Stimulated activated CD4-positive, alpha-beta T cell treated with anti-CD3 and anti-CD28 coated beads, Interleukin-2, amount 100 ng/mL, for 4 hours (primary cell): ENCODE measurements at places on chromosomes 12 and 14.

GRCh38 chr14:91047174-91047753 is 13.2 kb downstream of the RPS6KA5 start:
- DNase-seq, result no peak

- no peak for DNase-seq
These were observed 3.2 kb downstream of the KRT86 start for GRCh38 chr12:52277486-52278245.

- DNase-seq, result no peak
These were observed 30.7 kb upstream of the DLK1 start for GRCh38 chr14:100696008-100696407.

- no peak for DNase-seq
These were observed 56.5 kb downstream of the PRIMA1 start for GRCh38 chr14:93731753-93732152.

DNA sequence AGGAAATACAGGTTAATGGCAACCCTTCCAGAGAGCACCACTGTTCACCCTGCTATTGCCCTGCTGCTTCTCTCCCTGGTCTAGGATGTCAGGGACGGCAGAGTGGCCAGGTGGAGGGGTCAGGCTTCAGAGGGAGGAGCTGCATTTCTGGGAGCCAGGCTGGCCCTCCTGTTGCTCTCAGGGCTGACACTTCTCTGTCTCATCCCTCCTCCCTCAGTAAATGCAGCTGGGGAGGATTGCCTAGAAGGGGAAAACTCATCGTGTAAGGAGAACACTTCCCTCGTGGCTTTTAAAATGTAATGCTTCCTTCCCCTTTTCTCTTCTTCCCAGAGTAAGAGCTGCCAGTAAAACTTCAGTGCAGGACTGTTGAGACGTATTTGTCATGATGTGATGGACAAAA is 20.8 kb downstream of the SUSD6 start:
- DNase-seq, result no peak

DNA sequence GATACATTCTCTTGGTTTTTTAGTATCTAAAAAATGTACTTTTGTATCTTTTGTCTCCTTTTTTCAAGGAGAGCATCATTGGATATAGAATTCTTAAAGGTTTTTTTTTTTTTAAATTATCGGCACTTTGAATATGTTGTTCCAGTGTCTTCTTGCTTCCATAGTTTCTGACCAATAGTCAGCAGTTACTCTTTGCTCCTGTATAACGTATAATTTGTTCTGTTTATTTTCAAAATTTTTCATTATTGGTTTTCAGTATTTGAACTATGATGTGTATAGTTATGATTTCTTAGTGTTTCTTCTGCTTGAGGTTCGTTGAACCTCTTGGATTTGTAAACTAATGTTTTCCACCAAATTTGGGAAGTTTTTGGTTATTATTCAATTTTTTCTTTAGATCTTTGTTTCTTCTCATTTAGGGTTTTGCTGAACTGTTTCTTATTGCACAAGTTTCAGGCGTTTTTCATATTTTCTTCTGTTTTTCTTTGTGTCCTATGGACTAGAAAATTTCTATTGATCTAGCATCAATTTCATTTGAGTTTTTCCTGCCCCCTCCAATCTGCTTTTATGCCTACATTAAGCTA is 93.9 kb downstream of the PLBD1 start:
- DNase-seq, result no peak

- DNase-seq, result no peak
These were observed 145.1 kb upstream of the GRIP1 start for GRCh38 chr12:66823857-66824570.

- DNase-seq, result peak; percentile 26
These were observed 4.7 kb upstream of the PSMA6 start for GRCh38 chr14:35287431-35288013.

DNA sequence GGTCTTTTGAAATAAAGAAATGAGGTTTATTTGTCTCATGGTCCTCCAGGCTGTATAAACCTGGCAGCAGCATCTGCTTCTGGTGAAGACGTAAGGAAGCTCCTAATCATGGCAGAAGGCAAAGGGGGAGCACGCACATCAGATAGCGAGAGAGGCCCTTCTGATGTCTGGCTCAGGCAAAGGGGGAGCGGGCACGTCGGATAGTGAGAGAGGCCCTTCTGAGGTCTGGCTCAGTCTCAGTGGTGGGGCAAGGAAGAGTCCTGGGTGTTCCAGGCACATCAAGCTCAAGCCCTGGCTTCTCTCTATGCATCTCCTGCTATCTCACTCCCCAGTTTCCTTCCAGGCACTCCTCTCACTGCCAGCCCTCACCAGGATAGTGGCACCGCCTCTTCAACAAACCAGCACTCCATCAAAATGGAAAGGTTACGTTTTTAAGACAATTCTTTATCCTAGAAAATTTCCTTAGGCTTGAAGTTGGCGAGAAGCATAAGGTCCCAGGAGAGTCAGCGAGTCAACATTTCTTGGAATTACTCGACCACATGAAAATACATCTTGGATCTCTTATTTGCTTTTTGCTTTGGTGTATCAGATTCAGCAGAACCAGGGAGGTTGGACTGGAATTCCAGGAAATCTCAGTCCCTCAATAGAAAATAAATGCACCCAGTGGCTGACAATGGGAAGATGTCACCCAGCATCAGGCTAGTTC is 189.6 kb upstream of the TMEM132C start:
- no peak for DNase-seq

DNA sequence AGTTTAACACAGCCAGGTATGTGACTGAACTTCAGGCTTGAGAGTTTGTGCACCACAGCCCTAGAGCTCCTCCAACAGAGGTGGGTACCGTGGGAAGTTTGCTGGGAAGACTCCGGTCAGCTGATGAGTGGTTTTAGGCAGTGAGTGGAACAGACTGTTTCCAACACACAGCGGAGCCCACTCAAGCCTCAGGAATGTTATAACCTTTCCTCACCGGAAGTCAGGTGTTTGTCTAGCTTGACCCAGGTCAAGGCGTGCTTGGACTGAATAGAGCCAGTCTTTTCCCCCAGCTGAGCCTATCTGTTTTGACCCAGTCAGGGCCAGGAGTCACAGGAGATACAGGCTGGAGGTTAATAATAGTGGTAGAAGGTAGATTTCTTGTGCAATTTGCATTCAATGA is 138.4 kb upstream of the PARP11 start:
- no peak for DNase-seq

GRCh38 chr14:68474741-68475140 is 318.1 kb downstream of the ZFP36L1 start:
- DNase-seq, result no peak

DNA sequence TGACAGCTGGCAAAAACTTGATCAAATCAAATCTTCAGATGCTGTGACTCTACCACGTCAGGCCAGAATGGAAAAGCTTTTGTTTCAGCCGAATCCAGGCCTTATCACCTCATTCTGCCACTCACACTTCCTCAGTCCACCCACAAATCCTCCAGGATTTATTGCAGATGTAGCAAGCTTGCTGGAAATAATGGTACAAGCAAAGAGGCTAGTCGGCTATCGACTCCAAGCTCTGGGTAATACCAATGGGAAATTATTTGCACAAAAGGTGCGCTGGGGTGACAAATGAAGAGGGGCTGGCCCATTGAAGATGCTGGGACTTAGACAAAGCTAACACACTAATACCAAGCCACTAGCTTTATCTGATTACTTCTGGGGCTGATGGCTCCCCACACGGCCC is 250.5 kb downstream of the ASCL1 start:
- DNase-seq, result no peak

DNA sequence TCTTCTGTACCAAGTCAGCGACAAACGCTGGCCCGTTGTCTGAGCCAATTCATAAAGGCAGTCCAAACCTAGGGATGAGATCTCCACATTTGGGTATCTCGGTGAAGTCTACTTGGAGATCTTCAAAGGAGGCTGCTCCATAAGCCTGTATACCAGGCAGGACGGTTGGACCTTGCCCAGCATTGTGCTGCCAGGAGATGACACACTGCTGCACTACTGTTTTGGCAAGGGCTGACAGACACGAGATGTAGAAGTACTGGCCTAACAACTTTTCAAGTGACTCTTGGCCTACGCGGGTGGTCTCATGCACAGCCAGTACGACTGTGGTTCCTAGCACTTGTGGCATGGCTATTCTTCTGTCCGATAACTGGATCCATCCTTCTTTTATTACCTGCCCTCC is 135.3 kb downstream of the SLC38A6 start:
- no peak for DNase-seq

- DNase-seq, result peak; percentile 56
These were observed 8.7 kb upstream of the TESPA1 start for GRCh38 chr12:54993181-54993835.

DNA sequence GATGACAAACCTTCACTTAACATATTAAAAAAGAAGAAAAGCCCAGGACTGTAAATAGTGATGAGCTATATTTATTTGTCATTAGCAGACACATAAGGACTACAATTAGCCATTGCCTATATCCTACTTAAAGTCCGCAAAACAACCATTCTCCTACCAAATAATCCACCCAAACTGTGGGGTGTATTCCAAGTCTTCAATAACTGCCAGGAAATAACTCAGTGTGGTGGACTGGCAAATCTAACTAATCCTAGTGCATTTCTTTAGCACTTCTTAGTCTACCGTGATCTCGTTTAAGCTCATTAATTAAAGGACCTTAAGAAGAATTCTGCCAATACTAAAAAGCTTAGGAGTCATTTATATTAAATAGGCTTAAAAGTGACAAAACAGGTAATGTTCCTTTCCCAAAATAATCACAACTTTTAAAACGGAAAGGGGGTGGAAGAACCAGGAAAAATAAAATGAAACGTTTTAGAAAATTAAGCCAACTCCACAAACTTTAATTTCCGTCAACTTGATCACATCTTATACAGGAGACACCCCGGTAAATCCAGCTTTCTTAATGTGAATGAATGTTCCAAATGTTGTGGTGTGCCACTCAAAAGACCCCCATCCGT is 1.8 kb downstream of the NOVA1 start:
- no peak for DNase-seq

GRCh38 chr14:52934762-52935161 is 16.1 kb downstream of the FERMT2 start:
- no peak for DNase-seq

DNA sequence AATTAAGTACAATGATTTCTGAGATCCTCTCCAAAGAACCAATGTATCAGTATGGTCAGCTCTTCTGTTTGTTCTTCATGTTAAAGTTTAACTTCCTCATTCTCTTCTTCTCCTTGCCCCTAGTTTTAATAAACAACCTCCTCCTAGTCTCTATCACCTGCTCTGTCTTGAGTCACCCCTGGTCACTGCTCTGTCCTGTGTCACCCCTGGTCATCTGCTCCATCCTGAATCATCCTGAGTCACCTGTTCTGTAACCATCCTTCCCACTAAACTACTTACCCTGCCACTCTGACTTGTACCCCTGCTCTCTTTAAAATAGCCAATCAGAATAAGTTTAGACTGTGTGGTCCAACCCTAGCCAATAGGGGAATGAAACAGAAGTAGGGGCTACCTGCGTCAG is 100.5 kb downstream of the ALG10B start:
- no peak for DNase-seq

DNA sequence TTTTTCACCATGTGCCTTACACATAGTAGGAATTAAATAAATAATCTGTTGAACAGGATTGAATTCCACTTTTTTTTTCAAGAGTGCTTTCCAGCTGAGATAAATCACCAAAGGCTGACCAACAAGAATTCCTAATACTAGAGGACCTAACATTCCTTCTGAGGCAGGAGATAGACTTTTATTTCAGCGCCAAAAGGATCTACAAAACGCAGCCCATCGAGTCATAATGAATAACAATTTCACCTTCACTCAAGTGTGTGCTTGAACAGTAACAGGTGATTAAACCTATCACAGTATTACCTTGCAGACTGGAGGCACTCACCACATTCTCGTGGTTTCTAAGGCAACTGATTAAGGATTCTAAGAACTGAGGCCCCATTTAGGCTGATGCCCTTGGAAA is 224.3 kb upstream of the ATP2B1 start:
- DNase-seq, result no peak

DNA sequence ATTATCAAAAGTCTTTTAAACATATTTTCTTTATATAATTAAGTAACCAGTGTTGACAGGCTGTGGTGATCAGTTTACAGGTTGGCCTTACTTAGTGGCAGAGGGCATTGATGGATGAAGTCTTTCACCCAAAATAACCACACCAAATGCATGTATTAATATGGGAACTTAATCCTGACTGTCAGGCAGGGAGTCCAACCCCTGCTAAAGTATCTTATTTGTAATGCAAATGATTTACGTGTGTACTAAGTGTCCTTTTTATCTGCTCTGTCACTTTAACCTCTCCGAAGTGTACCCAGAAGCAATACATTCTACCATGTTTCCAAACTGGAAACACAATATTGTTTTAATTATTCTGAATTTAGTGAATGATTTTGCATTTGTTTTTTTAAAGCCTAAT is 1.4 kb downstream of the MYBPC1 start:
- DNase-seq, result no peak

DNA sequence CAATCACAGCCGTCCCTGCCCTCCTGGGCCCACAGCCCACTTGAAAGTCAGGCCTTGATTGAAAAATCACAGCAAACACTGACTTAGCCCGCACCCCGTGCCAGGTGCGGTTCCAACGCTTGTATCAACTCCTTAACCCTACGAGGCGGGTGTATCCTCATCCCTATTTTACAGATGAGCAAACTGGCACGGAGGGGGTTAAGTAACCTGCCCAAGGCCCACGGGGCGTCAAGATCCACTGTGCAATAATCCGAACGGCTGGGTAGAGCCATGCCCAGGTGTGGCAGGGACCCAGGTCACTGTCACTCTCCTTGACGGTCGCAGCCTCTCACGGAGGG is 583 bp downstream of the DNAH10 start:
- no peak for DNase-seq

- no peak for DNase-seq
These were observed 22.7 kb upstream of the BEGAIN start for GRCh38 chr14:100609941-100610391.

- DNase-seq, result no peak
These were observed 8.3 kb upstream of the MTA1 start for GRCh38 chr14:105411017-105411941.

GRCh38 chr14:105086833-105087307 is 21.6 kb upstream of the GPR132 start:
- DNase-seq, result peak; percentile 78

DNA sequence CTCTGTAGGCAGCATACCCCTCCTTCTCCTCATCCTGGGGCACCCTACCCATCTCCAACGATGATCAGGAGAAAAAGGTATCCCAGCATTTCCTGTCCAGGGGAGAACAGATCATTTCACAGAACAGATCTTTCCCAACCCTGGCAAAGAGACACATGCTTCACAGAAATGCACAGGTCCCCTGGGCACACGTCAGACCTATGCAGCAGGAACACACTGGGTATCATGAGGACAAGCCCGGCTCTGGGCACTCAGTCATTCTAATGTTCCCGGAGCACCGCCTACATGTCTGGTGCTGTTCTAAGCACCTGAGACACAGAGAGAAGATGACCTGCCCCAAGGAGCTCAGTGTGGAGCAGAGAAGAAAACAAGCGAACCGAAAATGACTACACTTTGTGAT is 56.2 kb downstream of the ACTN1 start:
- no peak for DNase-seq

GRCh38 chr14:34165847-34166350 is 215.0 kb upstream of the EGLN3 start:
- DNase-seq, result no peak

GRCh38 chr12:128743916-128744315 is 79.8 kb downstream of the SLC15A4 start:
- no peak for DNase-seq

- peak; percentile 67 for DNase-seq
These were observed 71.4 kb upstream of the GPR68 start for GRCh38 chr14:91315844-91316267.
